Activated CD8-positive, alpha-beta memory T cell treated with anti-CD3 and anti-CD28 coated beads for 4 hours (primary cell): ENCODE measurements at places on chromosomes 3 and 15.

DNA sequence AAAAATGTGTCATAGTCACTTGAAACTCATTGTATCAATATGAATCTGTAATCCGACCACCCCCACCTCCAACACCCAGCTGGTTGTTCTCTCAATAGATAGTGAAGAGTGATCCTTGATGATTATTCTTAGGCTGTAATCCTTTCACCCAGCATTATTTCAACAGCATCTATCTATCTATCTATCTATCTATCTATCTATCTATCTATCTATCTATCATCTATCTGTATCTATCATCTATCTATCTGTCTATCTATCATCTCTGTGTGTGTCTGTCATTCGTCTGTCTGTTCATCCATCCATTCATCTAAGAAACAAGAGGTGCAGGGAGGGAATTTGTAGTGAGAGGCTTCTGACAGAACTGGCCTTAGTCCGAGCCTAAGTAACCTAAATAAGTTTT is 78.7 kb upstream of the IGSF10 start:
- no peak for DNase-seq

- DNase-seq = no peak
Observed at GRCh38 chr15:32974691-32975090, 219.8 kb downstream of the FMN1 start.

DNA sequence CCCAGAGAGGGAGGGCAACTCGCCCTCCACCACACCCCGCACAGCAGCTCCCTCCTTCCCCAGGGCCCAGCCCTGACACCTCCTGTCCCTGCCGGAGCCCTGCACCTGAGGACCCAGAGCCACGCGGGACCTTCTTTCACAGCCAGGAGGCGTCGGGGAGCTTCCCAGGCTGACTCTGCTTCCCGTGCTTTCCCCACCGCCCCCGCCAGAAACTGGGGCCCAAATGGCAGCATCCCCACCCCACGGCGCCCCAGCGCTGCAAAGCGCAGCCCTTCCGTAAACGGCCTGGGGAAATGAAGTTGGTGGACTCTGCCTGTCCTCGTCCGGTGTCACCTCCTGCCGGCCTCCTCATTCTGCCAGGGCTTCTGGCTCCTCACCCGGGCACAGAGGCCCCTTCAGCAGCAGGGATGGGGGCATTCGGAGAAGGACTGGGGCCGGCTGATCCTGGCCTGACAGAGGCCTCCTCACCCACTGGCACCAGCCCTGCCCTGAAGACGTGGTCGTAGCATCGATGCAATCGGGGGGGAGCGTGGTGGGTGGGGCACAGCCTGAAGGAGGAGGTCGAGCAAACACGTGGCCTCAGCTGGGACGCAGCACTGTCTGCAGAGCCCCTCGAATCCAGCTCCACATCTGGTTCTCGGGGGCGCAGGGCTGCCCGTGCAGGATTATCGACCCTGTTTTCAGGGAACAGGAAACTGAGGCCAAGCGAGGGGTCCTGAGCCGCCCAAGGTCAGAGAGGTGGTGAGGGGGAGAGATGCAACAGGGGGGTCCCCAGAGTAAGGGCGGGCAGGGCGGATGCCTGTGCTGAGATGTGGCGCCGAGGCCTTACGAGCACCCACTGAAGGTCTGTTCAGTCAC is 235.4 kb downstream of the XXYLT1 start:
- no peak for DNase-seq

- no peak for DNase-seq
Observed at GRCh38 chr3:196931828-196932587, 10.3 kb downstream of the NCBP2 start.

GRCh38 chr15:35958975-35959374 is 413.0 kb upstream of the DPH6 start:
- DNase-seq = no peak

DNA sequence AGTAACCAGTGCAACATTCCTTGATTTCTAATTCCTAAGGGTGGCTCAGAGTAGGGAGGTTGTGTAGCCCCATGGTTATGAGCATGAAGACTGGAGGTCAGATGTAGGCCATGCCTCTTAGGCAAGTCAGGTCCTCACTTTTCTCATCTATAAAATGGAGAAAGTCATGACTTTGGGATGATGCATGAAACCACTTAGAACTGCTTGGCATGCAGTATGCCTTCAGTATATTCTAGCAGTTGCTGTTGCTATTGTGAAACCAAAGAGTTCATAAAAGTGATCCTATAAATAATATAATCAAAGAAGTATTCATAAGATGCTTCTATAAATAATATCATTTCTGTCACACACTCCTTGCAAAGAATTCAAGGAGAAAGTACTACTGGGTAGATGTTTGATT is 65.5 kb downstream of the TMEM108 start:
- DNase-seq = no peak

DNA sequence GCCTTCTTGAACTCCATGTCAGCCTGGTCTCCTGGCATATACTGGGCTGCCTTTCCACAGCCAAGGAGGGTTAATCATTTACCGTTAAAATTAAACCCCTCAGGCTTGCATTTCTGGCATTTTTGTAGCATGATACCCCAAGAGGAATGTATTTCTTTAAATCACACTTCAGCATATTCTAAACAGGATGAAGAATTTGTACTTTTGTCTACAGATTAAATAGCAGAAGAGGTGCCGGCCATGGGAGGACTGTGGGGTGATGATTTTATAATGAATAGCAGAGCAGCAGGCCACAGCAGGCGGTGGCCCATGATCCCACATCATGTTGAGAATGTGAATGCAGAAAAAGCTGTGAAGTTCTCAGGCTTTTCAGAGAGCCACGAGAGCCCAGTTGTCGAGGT is 90.2 kb downstream of the ARNT2 start:
- no peak for DNase-seq

GRCh38 chr15:43954181-43954621 is 127.4 kb downstream of the WDR76 start:
- no peak for DNase-seq

DNA sequence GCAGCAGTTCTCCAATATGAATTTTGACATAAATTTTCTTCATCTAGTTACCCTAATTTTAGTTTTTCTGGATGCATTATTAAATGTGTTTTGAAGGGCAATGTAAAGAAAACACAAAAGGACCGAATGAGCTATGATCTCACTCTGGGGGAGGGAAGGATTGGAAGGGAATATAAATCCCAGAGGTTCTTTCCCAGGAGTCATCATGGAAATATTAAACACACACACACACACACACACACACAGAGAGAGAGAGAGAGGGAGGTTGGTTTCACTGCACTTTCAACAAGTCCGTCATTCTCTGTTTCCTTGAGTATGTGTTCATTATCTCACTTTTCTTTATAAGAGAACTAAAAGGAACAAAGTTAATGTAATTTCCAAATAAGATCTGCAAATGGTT is 70.7 kb upstream of the DCBLD2 start:
- no peak for DNase-seq

DNA sequence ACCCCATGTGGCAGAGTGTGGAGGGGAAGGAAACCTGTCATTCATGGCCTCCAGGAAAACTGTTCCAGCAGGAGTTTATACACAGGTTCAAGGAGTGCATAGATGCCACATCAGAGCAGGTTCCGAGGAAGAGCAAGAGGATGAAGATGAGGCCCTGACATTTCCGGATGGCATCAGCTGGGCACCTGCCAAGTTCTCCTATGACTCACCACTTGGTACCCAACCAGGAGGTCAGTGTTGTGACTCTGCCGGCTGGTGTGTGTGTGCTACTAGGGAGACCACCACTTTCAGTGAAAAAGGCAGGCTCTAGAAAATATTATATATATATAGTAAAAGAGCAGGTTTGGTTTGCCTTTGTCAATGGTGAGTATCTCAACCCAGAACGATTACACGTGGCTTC is 69.3 kb downstream of the NTRK3 start:
- DNase-seq = no peak

GRCh38 chr3:188881954-188882641 is 289.7 kb upstream of the TPRG1 start:
- no peak for DNase-seq

DNA sequence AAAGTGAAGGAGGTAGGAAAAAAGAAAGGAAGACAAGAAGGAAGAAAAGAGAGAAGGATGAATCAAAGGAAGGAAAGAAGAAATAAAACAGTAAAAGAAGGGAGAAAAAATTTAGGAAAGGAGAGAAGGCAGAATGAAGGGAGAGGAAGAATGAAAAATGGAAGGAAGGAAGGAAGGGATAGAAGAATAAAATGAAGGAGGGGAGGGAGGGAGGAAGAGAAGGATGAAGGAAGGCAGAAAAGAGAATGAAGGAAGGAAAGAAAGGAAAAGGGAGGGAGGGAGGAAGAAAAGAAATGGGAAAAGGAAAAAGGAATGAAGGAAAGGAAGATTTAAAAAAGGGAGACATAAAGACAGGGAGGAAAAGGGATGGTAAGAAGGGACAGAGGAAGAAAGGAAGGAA is 393.7 kb upstream of the GRM7 start:
- DNase-seq = no peak

DNA sequence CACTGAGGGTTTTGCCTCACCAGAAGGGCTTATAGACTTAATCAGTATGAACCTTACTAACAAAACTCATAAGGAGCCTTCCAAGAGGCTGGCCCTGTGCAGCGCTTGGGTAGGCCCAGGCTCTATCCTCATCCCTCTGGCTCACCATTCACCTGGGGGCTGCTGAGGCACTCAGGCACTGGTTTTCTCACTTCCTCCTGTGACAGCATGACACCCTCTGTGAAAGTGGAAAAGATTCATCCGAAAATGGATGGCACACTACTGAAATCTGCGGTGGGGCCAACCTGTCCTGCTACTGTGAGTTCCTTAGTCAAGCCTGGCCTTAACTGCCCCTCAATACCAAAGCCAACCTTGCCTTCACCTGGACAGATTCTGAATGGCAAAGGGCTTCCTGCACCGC is 41.3 kb downstream of the PSMD6 start:
- no peak for DNase-seq

DNA sequence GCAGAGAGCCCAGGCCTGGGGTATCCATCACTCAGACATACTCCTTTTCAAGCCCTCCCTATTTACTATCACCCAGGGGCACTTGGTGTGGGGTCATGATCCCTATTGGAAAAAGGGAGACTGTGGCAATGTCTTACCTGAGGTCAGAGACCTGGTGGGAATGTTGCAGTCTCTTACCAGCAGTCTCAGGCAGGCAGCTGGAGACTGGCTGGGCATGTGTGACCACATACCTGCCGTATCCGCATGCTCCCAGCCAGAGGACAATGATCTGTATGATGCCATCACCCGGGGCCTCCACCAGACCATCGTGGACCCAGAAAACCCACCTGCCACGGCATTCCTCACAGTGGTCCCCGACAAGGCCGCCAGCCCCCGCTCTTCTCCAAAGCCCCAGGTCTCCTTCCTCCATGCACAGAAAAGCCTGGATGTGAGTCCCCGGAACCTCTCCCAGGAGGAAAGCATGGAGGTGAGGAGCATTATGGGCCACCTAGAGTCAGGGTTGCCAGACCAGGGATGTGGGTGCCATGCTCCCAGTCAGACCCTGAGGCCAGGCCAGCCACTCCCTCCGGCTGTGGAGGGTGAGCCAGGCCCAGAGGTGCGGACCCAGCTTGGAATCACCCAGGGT is 5.9 kb downstream of the SH2D7 start:
- DNase-seq = no peak

DNA sequence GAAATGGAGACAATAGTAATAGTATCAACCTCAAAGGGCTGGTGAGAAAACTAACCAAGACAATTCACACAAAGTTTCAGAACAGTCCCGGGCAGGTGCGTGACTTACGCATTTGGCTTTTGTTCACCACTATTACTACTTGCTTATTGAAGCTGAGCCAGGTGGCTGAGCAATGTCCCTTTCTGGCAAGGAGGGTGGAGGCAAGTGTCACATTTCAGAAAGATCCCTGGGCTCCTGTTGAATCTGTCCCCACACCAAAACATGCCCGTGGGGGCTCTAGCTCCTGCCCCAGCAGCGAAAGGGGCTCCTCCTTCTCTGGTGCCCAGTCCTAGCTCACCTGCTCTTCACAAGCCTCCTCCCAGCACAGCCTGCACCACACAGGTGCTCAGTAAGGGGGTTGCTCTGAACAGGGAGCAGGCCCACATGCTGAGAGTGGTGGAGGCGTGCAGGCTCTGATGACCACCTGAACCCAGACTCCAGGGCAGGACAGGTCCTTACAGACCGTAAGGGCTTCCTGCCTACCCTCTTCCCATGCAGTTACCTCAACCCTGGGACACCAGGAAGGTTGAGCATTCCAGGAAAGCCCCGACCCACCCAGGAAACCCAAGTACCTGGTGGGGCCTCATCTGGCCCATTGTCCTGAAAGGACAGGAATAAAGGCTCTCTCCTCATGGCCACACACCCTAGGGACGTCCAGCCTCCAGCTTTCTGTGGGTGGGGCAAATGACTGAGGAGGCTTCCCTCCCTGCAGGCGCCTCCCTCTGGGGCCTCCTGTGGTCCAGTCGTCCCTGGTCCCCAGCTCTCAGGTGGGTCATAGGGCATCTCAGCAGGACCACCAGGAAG is 32.6 kb downstream of the SEMA7A start:
- no peak for DNase-seq

DNA sequence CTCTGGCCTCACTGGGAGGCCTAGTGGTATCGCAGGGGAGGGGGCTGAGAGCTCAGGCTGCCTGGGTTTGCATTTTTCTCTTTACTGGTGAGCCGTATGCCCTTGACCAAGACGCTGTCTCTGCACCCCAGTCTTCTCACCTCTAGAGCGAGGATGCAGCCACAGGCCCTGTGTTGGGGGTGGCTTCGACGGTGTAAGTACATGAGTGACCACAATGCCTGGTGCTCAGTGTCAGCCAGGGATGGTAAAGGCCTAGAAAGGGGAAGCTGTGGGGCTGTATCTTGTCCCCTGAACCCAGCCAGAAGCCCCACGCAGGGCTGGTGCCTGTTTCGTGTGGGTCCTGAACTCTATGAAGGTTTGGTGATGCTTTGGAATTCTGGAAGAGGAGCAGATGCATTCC is 19.8 kb downstream of the SYNM start:
- DNase-seq = no peak

DNA sequence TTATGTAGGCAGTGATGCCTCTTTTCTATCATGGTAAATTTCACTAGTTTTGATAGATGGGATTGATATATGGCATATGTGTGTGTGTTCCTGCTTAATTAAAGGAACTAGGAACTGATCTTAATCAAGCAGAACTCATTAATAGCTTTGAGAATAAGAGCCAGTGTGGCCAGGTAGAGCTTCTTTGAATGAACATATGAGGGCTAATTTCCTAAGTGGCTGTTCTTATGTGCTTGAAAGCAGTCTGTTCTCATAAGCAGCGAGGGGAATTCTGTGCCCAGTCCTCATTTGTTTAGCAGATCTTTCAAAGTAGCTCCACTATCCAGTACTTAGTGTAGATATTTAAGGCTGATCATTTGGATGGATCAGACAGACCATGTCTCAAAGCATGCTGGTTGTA is 164.2 kb downstream of the GABRG3 start:
- DNase-seq = no peak

- DNase-seq = no peak
Observed at GRCh38 chr3:194671511-194671899, 486 bp downstream of the LSG1 start.

GRCh38 chr3:57151021-57151449 is 14.1 kb downstream of the IL17RD start:
- DNase-seq = no peak

GRCh38 chr15:65577129-65577996 is 33.6 kb downstream of the INTS14 start:
- DNase-seq = no peak
